Esophagus squamous epithelium (tissue), 5 donors: ENCODE measurements at places on chromosomes 5 and 9.

DNA sequence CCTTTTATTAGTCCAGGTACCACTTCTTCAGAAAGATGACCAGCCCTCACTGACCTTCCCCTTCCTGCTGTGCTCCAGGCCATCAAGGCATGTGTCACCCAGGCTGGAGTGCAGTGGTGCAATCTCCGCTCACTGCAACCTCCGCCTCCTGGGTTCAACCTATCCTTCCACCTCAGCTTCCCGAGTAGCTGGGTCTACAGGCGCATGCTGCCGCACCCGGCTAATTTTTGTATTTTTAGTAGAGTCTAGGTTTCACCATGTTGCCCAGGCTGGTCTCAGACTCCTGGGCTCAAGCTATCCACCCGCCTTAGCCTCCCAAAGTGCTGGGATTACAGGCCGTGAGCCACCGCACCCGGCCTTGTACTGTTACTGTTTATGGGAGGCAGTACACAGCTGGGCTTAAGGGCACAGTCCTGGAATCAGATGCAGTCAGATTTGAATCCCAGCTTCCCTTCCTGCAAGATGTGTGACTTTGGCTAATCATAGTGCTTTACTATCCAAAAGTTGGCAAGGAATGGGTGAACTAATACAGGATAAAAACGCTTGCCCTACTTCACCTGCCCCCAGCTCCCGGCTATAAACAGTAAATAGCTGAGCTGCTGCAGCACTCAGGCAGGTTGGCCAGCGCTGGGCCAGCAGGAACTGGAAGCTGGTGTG is 483 bp upstream of the EIF4EBP3 start:
- no peak for DNase-seq

DNA sequence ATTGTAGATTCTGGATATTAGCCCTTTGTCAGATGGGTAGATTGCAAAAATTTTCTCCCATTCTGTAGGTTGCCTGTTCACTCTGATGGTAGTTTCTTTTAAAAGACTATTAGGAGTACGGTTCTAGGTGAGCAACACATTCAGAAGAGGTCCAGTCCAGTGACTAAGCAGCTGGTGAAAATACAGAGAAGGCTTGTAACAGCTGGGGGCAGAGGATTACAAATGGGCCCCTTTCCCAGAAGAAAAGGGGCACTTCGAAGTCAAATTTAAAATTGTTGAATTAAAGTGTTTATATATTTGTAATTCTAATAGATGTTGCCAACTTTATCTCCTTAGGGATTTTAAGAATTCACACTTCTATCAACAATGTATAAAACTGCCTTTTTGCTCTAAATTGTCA is 720.5 kb downstream of the TLE4 start:
- DNase-seq = no peak

GRCh38 chr5:3265131-3265885 is 330.3 kb upstream of the IRX1 start:
- DNase-seq = no peak

DNA sequence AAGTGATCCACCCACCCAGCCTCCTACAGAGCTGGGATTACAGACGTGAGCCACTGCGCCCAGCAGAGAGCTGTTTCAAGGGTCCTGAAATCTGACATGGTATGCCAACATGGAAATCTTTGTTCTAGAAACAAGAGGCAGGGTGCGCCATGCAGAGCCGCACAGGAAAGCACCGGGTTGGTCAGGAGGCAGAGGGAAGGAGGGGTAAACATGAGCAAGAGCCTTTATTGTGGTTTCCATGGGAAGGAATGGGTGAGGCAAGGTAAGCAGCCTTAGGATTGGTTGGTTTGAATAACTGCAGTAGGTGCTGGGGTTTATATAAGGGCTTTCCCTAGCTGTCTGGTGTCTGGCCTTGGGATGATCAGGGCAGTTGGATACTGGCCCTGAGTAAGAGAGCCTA is 5.5 kb upstream of the EXOSC2 start:
- no peak for DNase-seq

GRCh38 chr5:1445313-1445688 is at the start of gene SLC6A3:
Gene SLC6A3 (minus strand): TSS chr5:1445440. CDS start chr5:1443197, 2,243 bp downstream.
- no peak for DNase-seq

DNA sequence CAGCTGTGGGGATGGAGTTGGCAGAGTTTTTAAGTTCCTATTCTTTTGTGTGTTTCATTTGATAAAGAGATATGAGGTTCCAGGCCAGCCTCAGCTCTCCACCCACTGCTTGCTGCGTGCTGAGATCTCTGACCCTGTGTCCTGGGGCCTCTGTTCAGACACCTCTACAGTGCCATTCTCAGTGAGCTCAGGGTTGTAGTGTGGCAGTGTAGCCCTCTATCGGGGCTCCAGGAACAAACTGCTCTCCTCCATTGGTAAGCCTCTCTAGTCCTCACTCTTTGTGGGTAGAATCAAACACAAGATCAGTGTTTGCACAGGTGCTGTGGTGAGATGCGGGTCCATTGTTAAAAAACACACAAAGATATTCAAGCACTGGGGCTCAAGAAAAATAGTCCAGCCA is 386.6 kb upstream of the RPS23 start:
- DNase-seq = no peak

DNA sequence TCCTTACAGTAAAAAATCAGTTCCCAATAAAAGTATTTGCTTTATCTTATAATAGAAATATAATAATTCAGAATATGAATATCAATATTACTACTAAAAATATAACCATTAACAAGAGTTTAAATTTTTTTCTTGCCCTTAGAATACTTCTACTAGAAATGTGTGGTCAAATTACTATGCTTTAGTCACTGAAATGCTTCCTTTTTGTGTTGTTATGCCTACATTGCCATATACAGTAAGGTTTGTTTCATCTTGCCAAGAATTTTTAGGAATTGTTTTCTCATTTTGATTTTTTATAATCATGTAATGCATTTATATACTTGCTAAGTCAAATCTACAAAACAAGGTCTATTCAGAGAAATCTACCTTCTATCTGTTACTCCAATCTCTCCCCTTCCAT is 181.7 kb downstream of the CDK5RAP2 start:
- DNase-seq = no peak

GRCh38 chr9:69036309-69036708 is 757 bp downstream of the FXN start:
- no peak for DNase-seq

DNA sequence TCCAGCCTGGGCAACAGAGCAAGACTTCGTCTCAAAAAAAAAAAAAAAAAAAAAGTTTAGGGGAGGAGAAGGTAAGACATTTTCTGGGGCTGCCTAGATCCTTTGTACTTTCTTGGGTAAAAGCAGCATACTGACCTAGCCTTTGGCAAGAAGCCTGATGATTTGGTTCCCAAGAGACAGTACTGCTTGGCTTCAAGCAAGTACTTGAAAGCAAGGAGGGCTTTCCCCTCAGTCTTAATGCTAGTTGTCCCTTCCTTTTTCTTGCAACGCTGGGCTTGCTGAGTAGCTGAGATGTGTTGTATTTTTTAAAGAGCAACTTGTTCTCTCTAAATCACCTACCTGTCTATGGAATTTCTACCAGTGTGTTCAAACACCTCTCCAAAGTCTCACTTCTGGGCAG is 76.2 kb downstream of the INSYN2B start:
- DNase-seq = no peak

GRCh38 chr9:69433392-69433791 is 108.4 kb downstream of the ENTREP1 start:
- DNase-seq = no peak

- DNase-seq = no peak
Observed at GRCh38 chr5:138937392-138938387, 62.6 kb upstream of the LRRTM2 start.

- DNase-seq = no peak
Observed at GRCh38 chr5:107135391-107135790, 535.3 kb downstream of the EFNA5 start.

GRCh38 chr5:171578829-171579491 is 159.5 kb downstream of the FGF18 start:
- DNase-seq = no peak

DNA sequence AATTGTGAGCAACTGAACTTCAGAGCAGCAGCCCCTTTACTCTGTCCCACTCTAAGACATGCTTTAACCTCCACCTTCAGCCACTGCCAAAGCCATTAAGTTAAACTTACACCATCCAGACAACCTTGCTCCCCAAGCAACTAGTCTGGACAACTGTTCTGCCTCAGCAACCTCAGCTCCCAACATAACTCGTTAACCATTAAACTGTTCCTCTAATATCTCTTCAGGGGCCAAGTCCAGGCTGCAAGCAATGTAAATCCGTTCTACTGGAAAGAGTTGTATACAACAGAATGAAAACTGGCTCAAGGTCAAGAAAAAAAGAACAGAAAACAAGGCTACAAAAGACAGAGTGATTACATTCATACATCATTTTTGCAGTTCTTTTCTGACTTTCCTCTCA is 131.7 kb upstream of the TARS1 start:
- no peak for DNase-seq

GRCh38 chr5:134957920-134958608 is 9.6 kb upstream of the CATSPER3 start:
- no peak for DNase-seq

DNA sequence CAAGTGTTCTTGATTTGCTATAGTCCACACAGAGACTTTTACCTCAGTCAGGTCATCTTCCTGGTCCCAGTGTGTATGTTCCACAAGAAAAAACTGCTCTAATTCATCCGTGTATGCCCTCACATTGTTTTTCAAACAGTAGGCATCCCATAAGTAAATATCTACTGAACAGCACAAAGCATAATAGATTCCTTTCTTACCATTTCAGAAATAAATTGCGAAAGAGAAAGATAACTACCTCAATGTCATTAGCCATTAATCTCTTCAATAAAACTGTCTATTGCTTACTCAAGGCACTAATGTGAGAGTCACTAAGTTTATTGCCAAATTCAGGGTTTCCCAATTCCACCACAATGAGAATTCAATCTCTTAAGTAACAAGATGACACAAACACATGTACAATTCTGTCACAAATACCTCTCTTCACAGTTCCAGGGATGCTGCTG is 9.6 kb downstream of the FBXW2 start:
- DNase-seq = no peak

- DNase-seq = no peak
Observed at GRCh38 chr5:153823036-153823435, 215.7 kb downstream of the FAM114A2 start.

DNA sequence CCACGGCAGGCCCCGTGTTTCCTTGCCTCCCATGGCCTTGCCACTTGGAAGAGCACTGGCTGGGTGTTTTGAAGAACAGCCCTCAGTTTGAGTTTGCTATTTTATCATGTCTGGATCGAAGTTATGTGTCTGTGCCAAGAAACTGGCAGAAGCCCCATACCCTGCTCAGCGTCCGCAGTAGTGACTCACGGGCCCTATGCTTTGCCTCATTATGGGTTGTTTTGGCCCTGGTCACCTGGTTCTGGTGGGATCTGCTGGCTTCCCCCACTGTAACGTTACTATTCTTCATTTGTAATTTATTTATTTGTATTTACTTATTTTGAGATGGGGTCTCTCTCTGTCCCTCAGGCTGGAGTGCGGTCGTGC is 42.3 kb upstream of the NKD2 start:
- DNase-seq = no peak

DNA sequence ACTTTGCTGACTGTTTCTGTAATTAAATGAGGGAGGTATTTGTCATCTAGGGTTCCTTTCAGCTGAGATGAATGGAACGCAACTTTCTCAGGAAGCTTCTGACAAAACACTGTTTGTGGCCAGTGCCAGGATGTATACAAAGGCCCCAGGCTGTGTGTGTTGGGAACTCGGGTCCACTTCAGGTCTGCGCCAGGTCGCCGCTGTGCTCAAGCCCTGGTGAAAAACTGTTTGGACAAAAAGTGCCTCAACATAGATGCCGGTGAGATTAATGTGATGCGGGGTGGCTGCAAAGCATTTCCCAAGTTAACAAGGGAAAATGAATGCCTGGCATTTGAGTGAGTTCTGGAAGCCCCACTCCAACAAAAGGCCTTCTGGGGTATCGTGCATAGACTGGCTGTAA is 156.4 kb downstream of the GABBR2 start:
- no peak for DNase-seq

GRCh38 chr9:101176384-101176783 is 147.9 kb downstream of the PLPPR1 start:
- no peak for DNase-seq

GRCh38 chr9:2741441-2742158 is 24.3 kb downstream of the KCNV2 start:
- DNase-seq = no peak

GRCh38 chr5:150155258-150156026 is at the start of gene PDGFRB:
Gene PDGFRB (minus strand): TSS chr5:150155845. CDS start chr5:150137047, 18,798 bp downstream.
- DNase-seq = no peak

DNA sequence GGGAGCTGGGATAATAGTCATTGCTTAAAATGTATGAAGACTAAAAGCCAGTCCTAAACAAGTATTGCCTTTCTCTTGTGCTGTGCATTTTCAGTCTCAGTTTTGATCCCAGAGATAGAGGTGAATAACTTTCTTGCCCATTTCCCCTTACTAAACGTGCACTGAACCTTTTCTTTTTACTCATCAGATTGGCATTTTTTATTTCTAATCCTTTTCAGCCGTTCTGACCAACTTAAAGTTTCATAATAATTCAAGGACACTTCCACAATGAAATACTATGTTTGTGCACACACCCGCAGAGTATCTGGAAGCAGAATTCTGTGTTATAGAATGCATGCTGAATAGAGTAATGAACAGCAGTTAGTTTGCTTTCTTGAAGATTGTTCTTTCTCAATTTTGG is 343.6 kb downstream of the LRRC70 start:
- DNase-seq = no peak

GRCh38 chr5:96176022-96176421 is 214.4 kb upstream of the ELL2 start:
- DNase-seq = no peak

GRCh38 chr9:90870621-90871326 is 69.2 kb downstream of the SYK start:
- no peak for DNase-seq

GRCh38 chr9:78566521-78566920 is 269.6 kb downstream of the PSAT1 start:
- DNase-seq = no peak

- DNase-seq = no peak
Observed at GRCh38 chr9:124062172-124062571, 50.6 kb downstream of the LHX2 start.

DNA sequence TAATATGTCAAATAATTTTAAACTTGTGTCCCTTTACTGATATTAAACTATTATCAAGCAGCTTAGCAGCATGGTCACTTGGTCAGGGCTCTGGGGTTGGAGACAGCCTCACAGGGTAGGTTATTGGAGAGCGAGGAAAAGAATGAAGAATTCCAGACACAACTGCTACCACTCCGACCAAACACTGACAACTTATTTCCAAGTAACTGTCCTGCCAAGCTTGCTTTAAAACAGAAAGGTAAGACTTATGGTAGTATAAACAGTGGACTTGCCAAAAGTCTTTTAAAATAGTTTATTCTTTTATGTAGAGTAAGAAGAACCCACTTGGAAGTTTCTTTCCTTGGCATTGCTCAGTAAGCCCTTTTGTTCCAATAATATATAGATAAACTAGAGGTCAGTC is 364.1 kb downstream of the DEPDC1B start:
- DNase-seq = no peak
